ENCODE measurements at places on chromosomes 2 and 18. TPM values are rescaled to one million over a fixed set of nuclear protein-coding genes. Genes with fewer than 3 reads are reported as not detected.

The GYPC gene
- total RNA-seq = 113 TPM

The ORC4 gene
- 111 TPM for total RNA-seq

The ALPI gene
- total RNA-seq = not detected

The APOB gene
- total RNA-seq = 0.82 TPM

The MEP1B gene
- not detected for total RNA-seq

The RESP18 gene
- total RNA-seq = not detected

The EHD3 gene
- total RNA-seq = 26.4 TPM

The GALM gene
- total RNA-seq = 39.1 TPM

The ATL2 gene
- total RNA-seq = 99.9 TPM

The ZNF396 gene
- 3.9 TPM for total RNA-seq

The CNTNAP5 gene
- total RNA-seq = 0.58 TPM

The TMEM37 gene
- total RNA-seq = 25.2 TPM

The SETBP1 gene
- total RNA-seq = 48.8 TPM

The CCDC68 gene
- total RNA-seq = 9.3 TPM

The PMAIP1 gene
- 8.3 TPM for total RNA-seq

The NPHP1 gene
- 8.3 TPM for total RNA-seq

The FN1 gene
- 699 TPM for total RNA-seq

The TUBA3E gene
- not detected for total RNA-seq

The CSRNP3 gene
- total RNA-seq = 12.8 TPM

The RNU2-63P gene
- total RNA-seq = 29.7 TPM

The CCL20 gene
- 1.3 TPM for total RNA-seq

The CYP26B1 gene
- 48.2 TPM for total RNA-seq

The FAM124B gene
- total RNA-seq = 6.4 TPM

The SPP2 gene
- total RNA-seq = not detected

The CNDP2 gene
- 163 TPM for total RNA-seq

The RIT2 gene
- total RNA-seq = 0.35 TPM

The PRSS56 gene
- 0.18 TPM for total RNA-seq

The SMC6 gene
- total RNA-seq = 16.8 TPM

The LYPD6B gene
- total RNA-seq = 13.0 TPM

The HOXD10 gene
- 86.1 TPM for total RNA-seq

The TXNDC2 gene
- total RNA-seq = not detected

The UGT1A5 gene
- total RNA-seq = not detected

The MOGAT1 gene
- not detected for total RNA-seq

The MAP3K19 gene
- total RNA-seq = 0.12 TPM

The CCT7 gene
- 189 TPM for total RNA-seq

The PAPOLG gene
- total RNA-seq = 16.2 TPM

The CCDC85A gene
- total RNA-seq = 4.2 TPM

The TTN gene
- total RNA-seq = 416 TPM
